ENCODE measurements at places on chromosomes 11 and 22.

- no peak for DNase-seq
Observed at GRCh38 chr11:83923961-83924360, 637.8 kb upstream of the CCDC90B start.

GRCh38 chr22:44256556-44257485 is 55.9 kb downstream of the SHISAL1 start:
- DNase-seq, result no peak

GRCh38 chr11:44226490-44226889 is 83.4 kb downstream of the ALX4 start:
- no peak for DNase-seq

- DNase-seq, result no peak
Observed at GRCh38 chr22:20204806-20205205, 54.0 kb upstream of the CCDC188 start.

DNA sequence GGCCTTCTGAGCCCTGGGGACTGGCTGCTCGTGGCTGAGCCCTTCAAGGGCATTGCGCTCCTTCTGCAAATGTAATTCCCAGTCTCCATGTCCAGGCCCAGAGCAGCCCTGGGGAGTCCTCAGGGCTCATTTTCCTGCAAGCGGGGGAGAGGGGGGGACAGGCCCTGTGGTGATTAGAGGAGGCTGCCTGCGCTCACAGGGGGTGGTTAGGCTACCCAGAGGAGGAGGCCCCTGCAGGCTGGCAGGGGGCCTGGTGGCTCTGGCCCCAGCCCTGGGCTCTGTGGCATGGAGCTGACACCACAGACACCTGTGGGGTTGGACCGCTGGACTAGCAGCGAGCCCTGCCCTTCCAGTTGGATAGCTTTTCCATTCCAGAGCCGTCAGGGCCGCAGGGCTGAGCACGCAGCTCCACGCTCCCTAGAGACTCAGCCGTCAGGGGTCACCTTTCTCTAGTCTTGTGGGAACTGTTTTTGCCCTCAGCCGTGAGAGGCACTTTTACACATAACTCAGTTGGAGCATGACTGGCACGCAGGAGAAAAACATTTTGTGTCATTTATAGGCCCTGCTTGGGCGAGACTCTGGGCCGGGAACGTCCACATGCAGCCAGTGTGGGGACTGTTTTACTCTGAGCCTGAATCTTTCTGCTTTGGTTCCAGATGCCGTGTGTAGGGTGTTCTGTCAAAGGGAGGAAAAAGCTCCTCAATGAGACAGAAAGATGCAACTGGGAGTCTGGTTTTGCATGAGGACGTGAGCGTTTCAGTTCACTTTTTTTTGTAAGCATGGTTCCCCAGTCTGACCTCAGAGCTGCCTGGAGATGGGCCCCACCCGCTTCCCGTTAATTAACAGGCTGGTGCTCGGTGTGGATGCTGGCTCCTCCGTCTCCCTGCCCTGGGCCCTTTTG is 58.1 kb downstream of the LRP5 start:
- no peak for DNase-seq

DNA sequence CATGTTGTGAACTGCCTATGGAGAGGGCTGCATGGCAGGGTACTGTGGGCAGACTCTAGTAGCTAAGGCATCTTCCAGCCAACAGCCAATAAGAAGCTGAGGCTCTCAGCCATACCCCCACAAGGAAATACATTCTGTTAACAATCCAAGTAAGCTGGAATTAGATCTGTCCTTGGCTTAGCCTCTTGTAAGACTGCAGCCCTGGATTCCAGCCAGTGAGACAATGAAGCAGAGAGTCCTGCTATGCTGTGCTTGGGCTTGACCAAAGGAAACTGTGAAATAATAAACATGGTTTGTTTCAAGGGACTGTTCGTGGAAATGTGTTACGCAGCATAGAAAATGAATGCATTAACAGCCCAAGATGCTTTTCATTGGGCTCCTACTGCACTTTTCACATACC is 1097.4 kb upstream of the CCDC90B start:
- DNase-seq, result no peak

DNA sequence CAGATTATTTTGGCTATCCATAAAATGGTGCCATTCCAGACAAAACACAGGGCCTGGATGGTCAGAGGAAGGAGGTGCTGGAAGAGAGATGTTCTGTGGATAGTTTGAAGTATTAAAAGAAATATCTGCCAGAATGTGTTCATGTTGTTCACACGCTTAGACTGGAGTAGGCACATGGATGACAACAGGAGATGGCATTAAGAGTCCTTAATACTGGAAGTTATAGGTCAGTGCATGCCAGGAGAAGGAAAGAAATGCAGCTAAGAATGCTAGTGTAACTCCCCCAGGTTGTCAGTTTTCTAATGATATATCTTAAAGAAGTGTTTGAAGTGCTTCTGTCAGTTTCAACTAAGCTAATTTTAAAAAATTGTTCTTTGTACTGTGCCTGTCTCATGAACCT is 20.2 kb downstream of the KREMEN1 start:
- DNase-seq, result no peak

- no peak for DNase-seq
Observed at GRCh38 chr11:326842-327580, 6.4 kb upstream of the IFITM3 start.

DNA sequence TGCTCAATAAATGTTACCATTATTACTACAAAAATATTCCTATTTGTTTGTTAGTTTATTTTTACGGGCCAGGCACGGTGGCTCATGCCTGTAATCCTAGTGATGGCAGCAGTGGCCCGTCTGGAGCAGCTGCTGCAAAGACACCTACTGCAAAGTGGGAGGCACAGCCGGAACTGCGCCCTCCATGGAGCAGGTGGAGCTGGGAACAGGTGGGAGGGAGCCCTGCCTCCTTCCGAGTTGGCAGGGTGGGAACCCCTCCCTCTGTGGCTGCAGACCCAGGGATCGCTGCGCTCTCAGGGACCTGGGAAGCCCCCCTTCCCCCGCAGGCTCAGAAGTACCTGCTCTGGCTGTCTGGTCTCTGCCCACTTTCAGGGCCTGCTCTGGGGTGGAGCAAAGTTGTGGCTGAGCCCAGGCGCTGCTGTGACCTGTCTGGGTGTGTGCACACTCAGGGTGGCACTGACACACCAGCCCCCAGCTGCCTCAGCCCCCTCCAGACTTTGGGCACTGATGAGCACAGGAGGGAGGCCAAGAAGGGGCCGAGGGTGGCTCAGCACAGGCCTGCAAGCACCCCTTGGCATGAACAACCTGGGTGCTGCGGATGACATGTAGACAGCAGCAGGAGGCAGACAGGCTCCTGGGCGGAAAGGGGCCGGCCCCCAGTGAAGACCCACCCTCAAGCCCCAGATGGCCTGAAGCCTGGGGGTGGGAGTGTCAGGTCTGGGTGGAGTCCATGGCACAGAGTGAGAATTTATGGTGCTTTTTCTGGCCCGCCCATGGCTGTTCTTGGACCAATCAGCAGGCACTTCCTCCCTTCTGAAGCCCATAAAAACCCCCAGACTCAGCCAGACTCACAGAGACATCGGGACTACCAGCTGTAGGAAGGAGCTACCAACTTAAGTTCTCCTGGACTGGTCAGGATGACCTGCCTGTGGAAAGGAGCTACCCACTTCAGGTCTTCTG is 103.7 kb upstream of the CLMP start:
- DNase-seq, result no peak

DNA sequence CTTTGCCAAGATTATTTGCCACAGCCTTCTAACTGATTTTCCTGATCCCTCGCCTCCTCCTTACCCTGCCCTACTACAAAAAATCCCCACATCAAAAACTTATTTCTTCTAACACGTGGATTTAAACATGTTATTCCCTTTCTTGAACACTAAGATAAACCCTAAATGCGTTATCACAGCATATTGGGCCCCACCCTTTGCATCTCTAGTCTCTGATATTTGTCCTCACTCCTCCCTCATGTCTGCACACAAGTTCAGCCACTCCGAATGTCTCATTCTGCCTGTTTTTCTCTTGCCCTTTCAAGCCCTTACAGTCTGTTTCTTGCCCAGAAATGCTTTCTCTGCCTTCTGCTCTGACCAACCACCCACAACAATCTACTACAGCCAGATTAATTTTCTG is 10.6 kb upstream of the ACER3 start:
- no peak for DNase-seq

DNA sequence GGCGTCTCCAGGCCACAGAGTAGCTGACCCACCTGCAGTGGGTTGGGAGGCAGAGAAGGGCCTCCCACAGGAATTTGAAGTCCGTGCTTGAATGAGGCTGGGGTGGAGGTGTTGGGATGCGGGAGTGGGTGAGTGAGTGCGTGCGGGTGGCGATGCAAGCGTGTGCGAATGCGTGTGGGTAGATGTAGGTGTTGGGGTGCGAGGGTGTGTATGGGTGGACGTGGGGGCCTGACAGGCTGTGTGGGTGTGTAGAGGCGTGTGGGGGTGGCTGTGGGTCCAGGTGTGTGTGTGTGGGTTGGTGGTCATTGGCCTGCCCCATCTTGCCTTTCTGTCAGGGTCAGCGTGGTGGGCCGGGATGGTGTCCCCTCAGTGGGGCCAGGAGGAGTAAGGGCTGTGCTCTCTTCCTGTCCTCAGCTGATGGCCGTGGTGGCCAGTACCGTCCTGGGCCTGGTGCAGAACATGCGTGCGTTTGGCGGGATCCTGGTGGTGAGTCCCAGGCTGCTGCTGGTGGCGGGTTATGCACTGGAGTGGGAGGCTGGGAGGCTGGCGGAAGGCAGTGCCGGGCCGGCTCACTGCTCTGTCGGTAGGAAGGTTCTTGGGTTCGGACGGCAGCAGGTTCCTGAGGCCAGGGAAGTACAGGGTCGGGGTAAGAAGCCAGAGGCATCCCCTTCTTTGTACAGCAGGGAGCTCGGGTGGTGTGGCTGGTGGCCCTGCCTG is 35.0 kb downstream of the TPCN2 start:
- DNase-seq, result no peak

DNA sequence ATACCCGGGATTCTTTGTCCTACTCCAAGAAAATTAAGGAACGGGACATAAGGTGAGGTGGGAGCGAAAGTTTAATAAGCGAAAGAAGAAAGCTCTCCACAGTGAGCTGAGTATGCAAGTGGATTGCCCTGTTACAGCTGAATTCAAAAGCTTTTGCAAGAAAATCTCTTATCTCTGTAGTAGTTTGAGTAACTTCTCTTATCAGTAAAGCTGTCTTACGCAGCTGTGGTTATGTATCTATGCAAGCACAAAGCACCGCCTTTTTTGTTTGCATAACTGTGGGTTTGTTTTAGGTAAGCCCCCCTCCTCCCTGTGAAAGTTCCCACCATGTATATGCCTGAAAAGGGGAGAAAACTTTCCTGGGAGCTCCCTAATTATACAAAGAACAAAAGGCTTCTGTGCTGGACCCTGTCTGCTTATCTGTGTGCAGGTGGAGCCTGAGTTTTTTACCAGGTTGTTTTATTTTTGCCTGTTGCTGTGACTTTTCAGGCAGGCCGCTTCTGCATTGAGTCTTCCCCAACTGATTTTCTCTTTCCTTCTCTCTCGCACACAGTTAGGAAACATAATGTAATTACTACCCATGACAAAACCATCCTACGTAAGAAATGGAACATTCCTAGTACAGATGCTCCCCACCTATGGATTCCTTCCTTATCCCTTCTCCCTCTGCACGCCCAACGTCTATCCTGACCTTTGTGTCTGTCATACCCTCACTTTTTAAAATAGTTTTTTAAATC is 837 bp upstream of the PLAAT5 start:
- no peak for DNase-seq

DNA sequence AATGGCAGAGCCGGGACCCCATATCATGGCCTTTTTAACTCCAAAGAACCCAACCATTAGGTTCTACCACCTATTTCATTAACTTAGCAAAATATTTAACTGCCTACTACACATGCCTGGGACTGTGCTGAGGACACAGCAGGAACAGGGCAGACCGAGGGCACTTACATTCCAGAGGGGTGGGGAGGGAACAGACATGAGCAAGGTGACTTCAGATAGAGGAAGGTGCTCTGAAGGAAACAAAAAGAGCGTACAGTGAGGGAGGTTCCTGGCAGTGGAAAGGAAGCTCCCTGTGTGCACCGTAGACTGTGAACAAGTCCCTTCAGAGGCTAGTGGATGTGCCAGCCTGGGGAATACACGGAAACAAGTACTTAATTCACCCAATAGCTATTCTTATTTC is 82.8 kb downstream of the NAT10 start:
- no peak for DNase-seq

- DNase-seq, result no peak
Observed at GRCh38 chr11:125370561-125371389, 125.3 kb downstream of the FEZ1 start.

GRCh38 chr11:79610678-79611077 is 169.8 kb upstream of the TENM4 start:
- DNase-seq, result no peak

GRCh38 chr22:37639070-37639760 is at the start of gene SH3BP1:
Gene SH3BP1 (plus strand): TSS chr22:37639669. CDS start chr22:37639788, 119 bp downstream.
- DNase-seq, result no peak

- no peak for DNase-seq
Observed at GRCh38 chr22:40552070-40552469, 84.4 kb downstream of the MRTFA start.

GRCh38 chr11:17986007-17986710 is 26.7 kb downstream of the SERGEF start:
- DNase-seq, result no peak

- DNase-seq, result no peak
Observed at GRCh38 chr22:24819911-24820461, 14.0 kb downstream of the SGSM1 start.

- no peak for DNase-seq
Observed at GRCh38 chr22:39925909-39926679, 25.2 kb downstream of the GRAP2 start.

DNA sequence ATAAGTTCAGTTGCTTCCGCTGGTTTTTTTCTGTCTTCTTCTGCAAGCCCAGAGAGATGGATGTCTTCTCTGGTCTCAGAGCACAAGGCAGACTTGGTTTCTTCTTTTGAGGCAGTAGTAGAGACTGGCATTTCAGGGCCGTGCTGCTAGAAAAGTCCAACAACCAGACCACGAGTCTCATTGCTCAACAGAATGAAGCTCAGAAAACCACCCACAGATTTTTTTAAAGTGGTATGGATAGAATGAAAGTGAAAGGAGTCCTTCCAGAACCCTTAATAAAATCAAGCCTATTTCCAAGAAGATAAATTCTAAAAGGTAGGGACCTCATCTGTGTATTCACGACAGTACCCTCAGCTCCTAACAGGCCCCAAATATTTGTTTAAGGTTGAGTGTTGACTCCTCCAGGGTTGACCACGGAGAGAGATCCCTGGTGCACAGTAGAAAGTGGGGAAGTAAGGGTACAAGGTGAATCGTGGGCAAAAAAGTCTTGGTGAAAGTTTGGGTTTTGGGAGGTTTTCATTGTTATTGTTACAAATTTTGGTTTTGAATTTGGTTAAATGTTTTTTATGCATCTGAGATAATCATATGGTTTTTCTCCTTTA is 43.6 kb upstream of the DDX6 start:
- no peak for DNase-seq

GRCh38 chr22:23789638-23790037 is 2.9 kb downstream of the SMARCB1 start:
- no peak for DNase-seq

GRCh38 chr22:23267226-23268043 is 87.1 kb downstream of the BCR start:
- no peak for DNase-seq
